Astrocyte (in vitro differentiated cells and primary cell): ENCODE measurements at places on chromosomes 4 and X.

GRCh38 chr4:33772582-33772981 lies 2471.7 kb downstream of the ARAP2 start:
- no peak for DNase-seq
- H3K4me1 ChIP-seq = no peaks in the 10 kb centered on the region
- no peaks in the 10 kb centered on the region for H3K36me3 ChIP-seq
- no peak overlapping the region for H3K27ac ChIP-seq

- DNase-seq = no peak
- H3K4me1 ChIP-seq = no peaks in the 10 kb centered on the region
- H3K27me3 ChIP-seq = no peaks in the 10 kb centered on the region
Observed at GRCh38 chrX:55342533-55343501, 78.1 kb upstream of the PAGE3 start.

GRCh38 chr4:142423861-142424260 lies 422.2 kb downstream of the INPP4B start:
- no peaks in the 10 kb centered on the region for H3K27me3 ChIP-seq
- H3K36me3 ChIP-seq = no peaks in the 10 kb centered on the region
- no peak overlapping the region for H3K27ac ChIP-seq

- H3K27me3 ChIP-seq = peaks cover 54% of the 10 kb centered on the region
- H3K4me3 ChIP-seq = peak within 1 kb of the TSS; percentile 69
- H3K36me3 ChIP-seq = no peaks in the 10 kb centered on the region
Observed at GRCh38 chr4:108168671-108169523, at the start of gene LEF1. Gene LEF1, minus strand, starts transcription at chr4:108168932. Its CDS starts 1,165 bp downstream, at chr4:108167767.

DNA sequence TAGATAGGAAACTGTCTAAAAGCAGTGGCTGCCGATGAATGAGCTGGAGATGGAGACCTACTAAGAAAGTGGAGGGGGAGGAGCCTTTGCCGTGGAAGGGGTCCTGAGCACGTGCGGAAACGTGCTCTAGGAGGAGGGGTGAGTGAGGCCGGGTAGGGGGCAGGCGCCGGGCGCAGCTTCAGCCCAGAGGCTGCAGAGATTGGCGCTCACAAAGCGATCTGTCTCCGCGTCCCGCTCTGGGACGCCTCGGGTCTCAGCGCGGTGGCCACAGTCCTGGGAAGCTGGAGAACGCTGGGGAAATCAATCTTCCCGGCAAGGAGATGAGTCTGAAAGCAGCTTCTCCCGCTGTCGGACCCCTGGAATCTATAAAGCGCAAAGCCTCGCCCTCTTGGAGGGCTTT lies 444 bp upstream of the ARHGAP6 start:
- peak overlapping the region; percentile 52 for H3K4me3 ChIP-seq
- H3K36me3 ChIP-seq = no peaks in the 10 kb centered on the region
- H3K27me3 ChIP-seq = peaks cover 24% of the 10 kb centered on the region
- no peak for DNase-seq
- no peaks in the 10 kb centered on the region for H3K4me1 ChIP-seq

DNA sequence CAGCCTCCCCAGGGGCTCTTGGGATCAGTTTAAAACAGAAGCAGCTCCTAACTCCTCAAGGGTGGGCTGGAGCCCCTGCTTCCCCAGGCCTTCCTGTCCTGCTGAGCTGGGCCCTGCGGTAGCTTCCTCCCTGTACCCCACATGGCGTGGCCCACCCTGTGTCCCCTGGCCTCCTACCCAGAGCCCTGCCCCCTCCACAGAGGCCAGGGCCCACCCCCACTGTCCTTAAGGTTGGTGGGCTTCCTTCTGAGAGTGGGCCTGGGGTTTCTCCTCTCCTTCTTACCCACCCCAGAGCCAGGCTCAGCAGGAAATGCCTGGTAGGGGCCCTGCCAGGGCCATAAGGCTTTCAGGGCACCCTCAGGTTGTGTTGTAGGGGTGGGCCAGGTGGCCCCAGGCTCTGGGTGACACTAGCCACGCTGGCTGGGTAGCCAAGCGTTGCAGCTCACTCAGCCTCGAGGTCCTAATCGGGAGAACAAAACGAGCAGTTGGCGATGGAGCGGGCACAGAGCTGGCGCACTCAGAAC lies 11.6 kb downstream of the SH3BP2 start:
- H3K36me3 ChIP-seq = no peaks in the 10 kb centered on the region
- H3K4me1 ChIP-seq = peaks cover 16% of the 10 kb centered on the region
- no peak overlapping the region for H3K4me3 ChIP-seq
- DNase-seq = no peak
- H3K27me3 ChIP-seq = no peaks in the 10 kb centered on the region

DNA sequence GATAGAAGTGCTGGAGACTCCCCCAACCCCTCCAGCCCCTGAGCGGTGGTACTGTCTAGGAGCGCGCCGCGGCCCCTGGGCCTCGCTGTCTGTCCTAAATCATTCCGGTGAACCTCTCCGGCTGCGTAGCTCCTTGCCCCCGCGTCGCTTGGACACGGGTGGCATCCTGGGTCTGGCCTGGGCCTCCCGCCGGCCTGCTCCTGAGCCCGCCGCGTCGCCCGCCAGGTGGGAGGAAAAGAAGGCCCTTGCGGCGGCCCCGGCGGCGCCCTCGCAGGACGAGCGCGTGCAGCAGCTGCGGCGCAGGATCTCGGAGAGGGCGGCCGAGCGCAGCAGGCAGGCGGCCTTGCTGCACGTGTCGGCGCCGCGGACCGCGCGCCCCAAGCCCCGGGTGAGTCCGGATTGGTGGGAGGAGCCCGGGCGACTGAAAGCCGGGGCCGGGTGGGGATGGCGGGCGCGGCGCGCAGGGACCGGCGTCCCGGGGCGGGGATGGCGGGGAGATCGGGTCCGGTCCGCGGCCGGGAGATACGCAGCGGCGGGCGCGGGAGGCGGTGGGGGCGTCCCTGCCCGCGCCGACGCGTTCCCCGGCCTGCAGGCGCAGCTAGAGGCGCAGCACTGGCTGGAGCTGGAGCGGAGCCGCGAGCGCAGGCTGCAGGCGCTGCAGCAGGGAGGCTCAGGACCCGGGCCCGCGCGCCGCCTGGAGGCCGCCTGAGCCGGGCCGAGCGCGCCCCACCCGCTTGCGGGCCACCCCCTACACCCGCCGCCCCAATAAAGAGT lies 6.5 kb upstream of the RNF4 start:
- no peak overlapping the region for H3K27ac ChIP-seq
- peak; percentile 69 for DNase-seq
- H3K4me1 ChIP-seq = peaks cover 5% of the 10 kb centered on the region
- H3K27me3 ChIP-seq = no peaks in the 10 kb centered on the region
- H3K36me3 ChIP-seq = no peaks in the 10 kb centered on the region
- peak overlapping the region; percentile 23 for H3K4me3 ChIP-seq

DNA sequence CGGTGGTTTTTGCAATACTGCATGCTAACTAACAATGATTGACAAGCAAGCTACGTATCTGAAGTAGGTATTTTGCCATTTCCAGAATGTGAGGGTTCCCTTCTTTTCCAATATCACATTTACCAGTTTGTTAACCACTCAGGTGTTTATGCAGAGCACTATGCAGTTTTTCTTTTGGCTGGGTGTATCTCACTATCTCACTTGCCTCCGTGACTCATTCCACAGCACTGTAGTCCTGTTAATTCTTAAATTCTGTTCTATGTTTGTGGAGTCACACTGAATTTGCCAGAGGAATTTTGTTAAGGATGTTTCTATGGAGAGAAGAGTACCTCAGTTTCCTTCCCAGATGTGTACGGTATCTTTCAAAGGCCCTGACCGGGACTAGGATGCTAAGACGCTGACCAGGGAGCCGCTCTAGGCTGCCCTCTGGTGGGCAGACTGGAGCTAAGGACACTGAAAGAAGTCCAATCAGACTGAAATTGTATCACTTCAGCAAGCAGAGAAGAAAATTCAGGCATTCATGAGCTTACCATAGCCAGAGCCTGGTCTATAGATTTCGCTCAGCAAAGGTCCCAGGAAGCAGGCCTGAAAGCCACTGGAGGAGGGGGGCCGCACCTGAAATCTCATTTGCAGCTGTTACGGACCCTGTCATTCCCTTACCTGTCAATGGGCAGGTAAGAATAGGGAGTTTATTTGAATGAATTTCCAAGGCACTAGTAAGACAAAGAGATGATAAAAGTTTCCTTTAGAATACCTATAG lies 388.4 kb upstream of the SPOCK3 start:
- H3K27ac ChIP-seq = no peak overlapping the region
- H3K4me3 ChIP-seq = no peak overlapping the region
- H3K27me3 ChIP-seq = no peaks in the 10 kb centered on the region
- no peaks in the 10 kb centered on the region for H3K4me1 ChIP-seq
- no peaks in the 10 kb centered on the region for H3K36me3 ChIP-seq
- peak; percentile 5 for DNase-seq
